Esophagus squamous epithelium (tissue), 5 donors: ENCODE measurements at places on chromosomes 7 and 10.

GRCh38 chr10:100007231-100008141 is 2.3 kb downstream of the DNMBP start:
- DNase-seq, result no peak

GRCh38 chr10:30581779-30582380 is 47.7 kb downstream of the LYZL2 start:
- no peak for DNase-seq

GRCh38 chr10:62083412-62084267 is 182.1 kb downstream of the ARID5B start:
- DNase-seq, result no peak

GRCh38 chr7:98571006-98571405 is 46.1 kb upstream of the NPTX2 start:
- no peak for DNase-seq

- no peak for DNase-seq
These were observed 12.3 kb downstream of the ESYT2 start for GRCh38 chr7:158816995-158817394.

GRCh38 chr10:42150428-42151061 is 487.8 kb downstream of the ZNF33B start:
- no peak for DNase-seq

GRCh38 chr7:90425376-90425775 is 22.1 kb downstream of the CLDN12 start:
- no peak for DNase-seq

DNA sequence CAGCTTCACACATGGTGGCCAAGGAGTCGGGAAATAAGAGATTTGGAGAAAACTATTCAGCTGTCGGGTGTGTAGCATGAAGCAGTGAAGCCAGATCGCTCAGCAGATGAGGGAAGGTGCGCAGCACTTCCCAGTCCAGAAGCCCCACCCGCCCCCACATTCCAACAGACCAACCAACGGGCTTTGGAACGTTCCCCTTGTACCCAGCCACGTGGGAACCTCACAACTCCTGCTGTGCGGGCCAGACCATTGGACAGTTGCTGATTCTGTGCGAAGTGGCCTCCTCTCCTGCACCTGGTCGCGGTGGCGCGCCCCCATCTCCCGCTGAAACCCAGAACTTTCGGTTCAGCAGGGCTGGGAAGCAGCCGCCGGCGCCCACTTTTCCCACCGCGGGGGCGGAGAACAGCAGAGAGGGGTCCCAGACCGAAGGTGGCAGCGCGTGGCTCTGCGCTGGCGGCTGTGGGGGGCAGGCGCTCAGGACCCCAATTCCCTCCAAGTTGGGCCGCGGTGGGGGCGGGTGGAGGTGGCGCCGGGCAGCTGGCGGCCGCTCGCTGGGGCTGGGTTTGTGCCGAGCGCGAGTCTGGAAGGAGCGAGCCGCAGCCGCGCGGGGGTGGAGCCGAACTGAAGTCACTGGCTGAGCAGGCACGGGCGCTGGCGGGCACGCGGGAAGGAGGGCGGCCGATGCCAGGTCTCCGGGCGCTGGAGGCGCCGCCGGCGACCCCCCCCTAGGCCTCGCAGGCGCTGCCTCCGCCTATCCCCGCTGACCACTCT is 1301.5 kb upstream of the SORCS1 start:
- no peak for DNase-seq
